ENCODE measurements at places on chromosomes 16 and 17.

DNA sequence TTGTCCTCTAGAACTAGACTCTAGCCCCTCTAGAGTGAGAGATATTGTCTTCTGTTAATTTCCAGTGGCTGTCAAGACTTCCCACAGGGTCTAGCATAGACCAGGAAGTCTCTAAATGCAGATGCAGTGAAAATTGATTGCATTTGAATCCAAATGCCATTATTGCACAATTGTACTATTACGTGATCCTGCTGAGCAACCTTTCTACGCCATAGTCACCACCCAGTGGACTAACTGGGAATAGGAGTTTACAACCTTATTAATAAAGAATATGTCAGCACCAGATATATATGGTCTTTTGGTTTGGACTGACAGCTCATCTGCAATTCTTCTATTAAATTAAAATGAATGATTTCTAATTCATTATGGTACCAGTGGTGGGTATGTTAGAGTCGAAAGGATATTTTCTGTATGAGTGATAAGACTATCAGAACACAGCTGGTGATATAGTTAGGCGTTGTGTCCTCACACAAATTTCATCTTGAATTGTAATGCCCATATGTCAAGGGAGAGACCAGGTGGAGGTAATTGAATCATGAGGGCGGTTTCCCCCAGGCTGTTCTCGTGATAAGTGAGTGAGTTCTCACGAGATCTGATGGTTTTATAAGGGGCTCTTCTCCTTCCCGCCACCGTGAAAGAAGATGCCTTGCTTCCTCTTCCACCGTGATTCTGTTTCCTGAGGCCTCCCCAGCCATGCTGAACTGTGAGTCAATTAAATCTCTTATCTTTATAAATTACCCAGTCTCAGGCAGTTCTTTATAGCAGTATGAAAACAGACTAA lies 138.9 kb upstream of the CA10 start:
- no peak for DNase-seq

GRCh38 chr16:85037721-85038120 lies 10.1 kb downstream of the KIAA0513 start:
- DNase-seq = no peak

- no peak for DNase-seq
Measured at GRCh38 chr17:66687570-66688284, 147.2 kb upstream of the CACNG5 start.

- DNase-seq = no peak
Measured at GRCh38 chr16:49348408-49349176, 25.0 kb upstream of the C16orf78 start.

GRCh38 chr17:38550661-38551060 lies 55.1 kb downstream of the SRCIN1 start:
- no peak for DNase-seq

DNA sequence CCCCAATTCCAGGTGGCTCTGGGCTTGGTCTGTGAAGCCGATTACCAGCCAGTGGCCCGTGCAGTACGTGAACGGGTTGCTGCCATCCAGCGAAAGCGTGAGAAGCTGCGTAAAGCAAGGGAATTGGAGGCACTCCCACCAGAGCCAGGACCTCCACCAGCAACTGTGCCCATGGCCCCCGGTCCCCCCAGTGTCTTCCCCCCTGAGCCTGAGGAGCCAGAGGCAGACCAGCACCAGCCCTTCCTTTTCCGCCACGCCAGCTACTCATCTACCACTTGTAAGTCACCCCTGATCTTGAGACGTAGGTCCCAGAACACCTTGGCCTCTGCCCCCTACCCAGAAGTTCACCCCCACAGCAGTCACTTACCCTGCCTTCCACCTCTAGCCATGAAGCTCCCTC lies 6.9 kb downstream of the WNK4 start:
- no peak for DNase-seq

- peak; percentile 67 for DNase-seq
Measured at GRCh38 chr16:78235168-78235800, 135.8 kb downstream of the WWOX start.

- DNase-seq = peak; percentile 57
Measured at GRCh38 chr17:49715216-49715615, 7.5 kb upstream of the SLC35B1 start.

- DNase-seq = no peak
Measured at GRCh38 chr16:1144476-1145382, 8.2 kb upstream of the CACNA1H start.

GRCh38 chr16:70388006-70388680 lies 41.4 kb downstream of the DDX19A start:
- no peak for DNase-seq

- no peak for DNase-seq
Measured at GRCh38 chr17:80279895-80280294, 19.2 kb downstream of the RNF213 start.

DNA sequence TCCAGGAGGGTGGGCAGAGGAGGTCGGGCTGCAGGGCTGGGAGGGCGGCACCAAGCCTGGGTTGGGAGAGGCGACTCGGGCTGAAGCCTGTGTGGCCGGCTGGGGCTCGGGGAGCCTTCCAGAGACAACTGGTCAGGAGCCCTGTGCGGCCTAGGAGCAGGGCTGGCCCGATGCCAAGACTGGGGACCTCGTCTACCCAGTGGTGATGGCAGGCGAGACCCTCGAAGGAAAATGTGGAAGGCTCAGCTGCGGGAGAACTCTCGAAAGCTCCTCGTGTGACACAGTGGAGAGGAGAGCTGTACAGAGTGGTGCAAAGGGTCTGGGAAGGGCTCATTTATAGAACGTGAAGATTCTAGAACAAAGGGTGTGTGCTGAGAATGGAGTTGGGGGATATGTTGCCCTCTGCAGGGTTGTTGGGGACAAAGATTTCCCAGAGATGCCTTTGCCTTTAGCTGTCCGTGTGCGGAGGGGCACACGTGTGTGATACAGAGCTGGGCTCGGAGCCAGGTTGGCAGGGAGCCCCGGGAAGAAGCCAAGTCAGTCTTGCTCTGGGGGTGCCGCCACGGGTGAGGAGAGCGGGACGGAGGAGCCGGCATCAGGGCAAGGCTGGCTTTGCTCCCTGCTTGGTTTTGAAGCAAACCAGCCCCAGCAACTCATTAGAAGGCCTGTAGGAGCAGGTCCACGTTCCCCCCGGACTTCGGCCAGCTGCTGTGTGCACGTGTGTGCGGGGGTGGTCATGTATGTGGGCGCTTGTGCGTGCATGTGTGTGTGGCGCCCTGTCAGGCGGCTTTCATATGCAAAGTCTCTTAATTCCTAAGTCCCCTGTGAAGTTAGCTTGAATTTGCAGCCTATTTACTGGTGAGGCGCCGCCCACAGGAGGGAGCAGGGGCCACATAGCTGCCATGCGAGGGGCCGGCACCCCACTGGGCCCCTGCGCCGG lies 132.4 kb upstream of the CHMP6 start:
- no peak for DNase-seq

DNA sequence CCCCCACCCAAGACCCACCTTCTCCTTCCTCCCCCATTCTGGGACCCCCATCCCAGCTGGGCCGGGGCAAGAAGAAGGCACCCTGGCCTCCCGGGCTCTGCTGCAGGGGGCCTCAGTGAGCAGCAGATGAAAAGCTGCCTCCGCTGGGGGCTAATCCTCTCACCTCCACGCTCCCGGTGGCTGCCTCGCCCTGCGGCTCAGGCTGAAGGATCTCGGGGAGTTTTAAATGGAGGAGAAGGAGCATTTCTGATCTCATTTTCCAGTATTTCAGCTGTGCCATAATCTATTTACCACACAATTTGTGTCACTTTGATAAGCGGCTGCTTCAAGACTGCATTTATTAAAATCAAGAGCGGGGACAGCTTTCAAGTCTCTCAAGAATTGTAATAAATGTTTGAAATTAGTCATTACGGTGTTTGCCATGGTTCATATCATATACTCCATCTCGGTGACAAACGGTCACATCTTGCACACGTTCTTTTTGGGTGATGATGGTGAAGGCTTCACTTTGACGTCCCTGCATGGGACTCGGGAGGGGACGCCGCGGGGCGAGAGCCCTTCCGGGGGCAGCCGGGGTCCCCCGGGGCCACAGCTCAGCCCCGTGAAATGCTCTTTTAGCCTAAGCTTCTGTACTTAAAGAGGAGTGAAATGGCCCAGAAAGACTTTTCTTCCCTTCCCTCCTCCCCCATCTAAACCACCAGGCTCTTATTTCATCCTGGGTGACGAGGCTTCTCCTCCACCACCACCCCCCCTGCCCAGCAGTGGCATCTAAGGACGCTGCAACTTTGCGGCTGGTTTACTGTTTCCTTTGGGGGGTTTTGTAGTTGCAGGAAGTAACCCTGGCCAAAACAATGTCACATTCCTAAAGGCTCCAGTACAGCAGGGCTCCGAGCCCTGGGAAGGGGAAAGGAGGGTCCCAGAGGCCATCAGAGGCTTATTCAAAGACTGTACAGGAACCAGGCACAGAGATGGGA lies 313.1 kb upstream of the TNRC6C start:
- DNase-seq = peak; percentile 58

- DNase-seq = no peak
Measured at GRCh38 chr17:78747488-78747887, 34.6 kb downstream of the CYTH1 start.

- no peak for DNase-seq
Measured at GRCh38 chr16:85994492-85995490, 95.8 kb downstream of the IRF8 start.

DNA sequence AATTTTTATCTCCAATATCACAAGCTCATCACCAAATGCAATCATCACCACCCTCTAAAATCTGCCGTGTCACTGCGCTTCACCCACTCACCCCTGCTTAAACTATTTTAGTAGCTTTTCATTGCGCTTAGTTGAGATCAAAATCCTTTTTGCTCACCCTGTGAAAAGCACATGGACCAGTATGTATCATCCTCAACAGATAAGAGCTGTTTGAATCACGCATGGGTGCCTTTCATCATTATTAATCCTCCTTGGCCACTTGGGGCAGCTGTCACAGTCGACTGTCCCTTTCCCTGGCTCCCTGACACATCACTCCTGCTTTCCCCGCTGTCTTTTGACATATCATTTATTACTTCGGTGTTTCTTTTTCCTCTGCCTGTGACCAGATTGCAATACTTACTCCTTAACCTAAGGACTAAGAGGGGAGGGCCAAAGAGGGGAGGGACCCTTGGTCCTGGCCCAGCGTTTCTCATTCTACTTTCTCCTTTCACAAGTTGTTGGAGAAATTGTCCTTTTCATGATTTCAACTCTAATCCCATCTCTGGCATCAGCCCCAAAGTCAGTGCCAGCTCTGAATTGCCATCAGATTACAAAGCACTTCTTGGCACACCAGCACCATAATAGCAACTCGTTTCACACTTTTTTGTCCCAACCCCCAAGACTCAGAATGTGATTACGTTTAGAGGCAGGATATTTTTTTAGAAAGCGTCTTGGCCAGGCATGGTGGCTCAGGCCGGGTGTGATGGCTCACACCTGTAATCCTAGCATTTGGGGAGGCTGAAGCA lies 8.6 kb upstream of the KDM6B start:
- DNase-seq = no peak
